ENCODE measurements at places on chromosomes 11 and 22.
A peak's percentile ranks its signal among the peaks of the same experiment; 100 is the strongest.

DNA sequence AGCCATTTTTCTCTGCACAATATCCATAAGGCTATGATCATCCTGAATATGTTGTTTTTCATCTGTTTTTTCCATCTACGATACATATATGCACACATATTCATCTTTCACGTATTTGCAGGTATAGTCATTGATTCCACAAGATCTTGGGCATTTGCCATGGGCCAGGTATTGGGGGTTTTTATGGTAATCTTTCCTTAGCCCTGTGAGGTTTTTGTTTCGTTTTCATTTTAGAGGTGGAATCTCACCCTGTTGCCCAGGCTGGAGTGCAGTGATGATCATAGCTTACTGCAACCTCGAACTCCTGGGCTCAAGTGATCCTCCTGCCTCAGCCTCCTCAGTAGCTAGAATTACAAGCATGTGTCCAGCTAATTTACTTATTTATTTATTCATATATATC, 20.0 kb downstream of the CD6 start:
- no peak for DNase-seq

GRCh38 chr11:123698546-123699127, 42.8 kb downstream of the ZNF202 start:
- DNase-seq, result no peak

DNA sequence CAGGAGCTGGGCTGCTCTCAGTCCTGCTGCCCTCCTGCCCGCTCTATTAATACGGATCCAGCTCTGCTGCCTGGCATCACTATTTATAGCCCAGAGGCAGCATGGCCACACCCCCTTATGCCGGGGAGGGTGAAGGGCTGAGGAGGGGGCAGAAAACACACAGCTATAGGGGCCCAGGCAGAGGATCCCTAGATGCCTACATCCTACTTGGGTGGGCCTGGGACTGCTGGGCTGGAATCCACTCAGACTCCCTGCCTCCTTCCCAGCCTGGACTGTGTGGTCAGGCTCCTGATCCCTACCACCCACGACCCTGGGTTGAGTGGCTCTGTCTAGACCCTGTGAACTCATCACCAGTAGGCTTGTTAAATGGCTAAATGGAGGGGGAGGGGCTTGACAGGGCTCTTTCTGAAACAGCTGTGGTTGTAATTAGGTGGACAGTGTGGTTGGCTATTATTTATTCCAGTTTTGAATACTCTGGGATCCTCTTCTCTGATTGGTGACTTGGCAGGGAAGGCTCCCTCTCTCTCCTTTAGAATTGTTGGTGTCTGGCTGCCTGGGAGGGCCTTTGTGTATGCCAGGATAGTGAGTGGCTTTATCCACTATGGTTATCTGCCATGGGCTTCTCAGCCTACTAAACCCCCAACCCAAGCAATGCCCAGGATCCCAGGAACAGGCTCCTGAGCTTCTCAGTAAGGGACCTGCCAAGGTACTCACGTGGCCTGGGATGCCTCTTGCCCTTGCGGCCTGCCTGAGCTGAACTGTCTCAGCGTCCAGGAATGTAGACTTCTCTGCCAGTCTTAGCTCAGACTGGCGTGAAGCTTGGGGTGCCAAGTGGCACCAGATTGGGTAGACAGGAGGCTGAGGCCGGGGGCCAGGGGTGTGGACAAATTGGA, 15.2 kb downstream of the PHLDB1 start:
- DNase-seq, result no peak

DNA sequence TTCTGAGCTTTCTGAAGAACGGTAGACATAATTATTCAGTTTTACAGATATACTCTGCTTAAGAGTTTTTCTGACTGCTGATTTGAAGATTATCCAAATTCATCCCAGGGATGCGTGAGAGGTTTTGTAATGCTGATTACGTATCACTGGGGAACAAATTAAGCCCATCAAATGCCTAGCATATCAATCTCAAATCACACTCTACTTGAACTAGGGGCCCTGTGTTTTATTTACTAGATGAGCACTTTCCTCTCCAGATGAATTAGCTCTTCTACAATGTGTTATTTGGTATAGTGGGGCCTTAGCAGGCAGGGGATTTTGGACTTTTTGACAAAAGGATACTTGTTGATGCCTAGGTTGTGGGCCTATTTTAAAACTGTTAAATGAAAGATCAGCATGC, 177.9 kb downstream of the JRKL start:
- no peak for DNase-seq

GRCh38 chr11:19426756-19427403, 186.1 kb upstream of the E2F8 start:
- no peak for DNase-seq

DNA sequence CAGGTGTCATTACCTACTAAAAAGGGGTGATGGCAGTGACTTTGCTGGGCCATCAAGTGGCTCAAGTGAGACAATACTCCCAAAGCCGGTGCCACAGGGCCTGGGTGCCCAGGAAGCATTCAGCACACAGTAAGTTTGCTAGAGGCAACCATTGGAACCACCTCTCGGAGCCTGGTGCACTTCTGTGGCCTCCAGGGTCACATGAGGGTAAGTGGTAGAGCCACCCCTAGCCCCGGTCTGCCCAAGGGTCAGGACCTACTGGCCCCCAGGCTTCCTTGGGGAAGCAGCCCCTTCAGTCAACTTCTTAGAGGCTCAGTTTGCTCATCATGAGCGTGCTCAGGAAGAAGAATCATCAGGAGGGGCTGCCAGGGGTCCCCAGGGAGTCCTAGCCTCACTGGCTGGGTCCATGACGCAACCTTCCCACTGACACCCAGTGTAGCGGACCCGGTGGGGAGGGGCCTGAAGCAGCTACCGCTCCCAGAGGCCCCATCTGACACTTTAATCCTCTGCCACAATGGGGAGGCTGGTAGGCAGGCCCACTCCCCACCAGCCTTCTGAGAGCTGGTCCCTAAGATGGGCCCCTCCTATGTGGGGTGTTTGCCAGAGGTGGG, 17.5 kb upstream of the RASL10A start:
- DNase-seq, result no peak

DNA sequence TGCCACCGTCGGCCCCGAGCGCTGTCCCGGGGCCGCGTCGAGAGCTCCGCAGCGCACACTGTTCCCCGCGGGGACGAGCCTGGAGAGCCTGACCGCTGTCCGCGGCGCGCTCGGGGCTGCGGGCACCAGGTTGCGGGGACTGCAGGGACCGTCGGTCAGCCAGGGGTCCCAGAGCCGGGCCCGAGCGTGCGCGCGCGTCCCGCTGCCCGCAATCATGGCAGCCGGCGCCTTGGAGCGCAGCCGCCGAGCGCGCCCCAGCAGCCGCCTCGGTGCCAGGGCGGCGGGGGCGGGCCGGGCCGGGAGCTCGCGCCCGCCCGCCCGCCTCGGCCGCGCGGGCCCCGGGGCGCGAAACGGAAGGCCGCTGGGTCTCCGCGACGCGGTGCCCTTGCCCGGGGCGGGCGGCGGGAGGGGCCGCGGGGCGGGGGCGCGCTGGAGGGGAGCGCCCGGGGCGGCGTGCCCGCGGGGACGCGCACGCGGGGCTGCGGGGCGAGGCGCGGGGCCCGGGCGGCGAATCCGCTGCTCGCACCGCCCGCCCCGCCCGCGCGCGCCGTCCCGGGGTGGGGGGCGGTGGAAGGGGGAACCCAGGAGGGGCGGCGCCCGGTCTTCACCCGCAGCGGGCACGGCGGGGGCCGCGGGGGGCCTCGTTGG, 79.4 kb upstream of the PPARA start:
- DNase-seq, result peak; percentile 49

Data from naive B cell (primary cell).